ENCODE measurements at places on chromosomes 6 and 20.

- no peak for DNase-seq
Observed at GRCh38 chr20:13420625-13421024, 199.6 kb downstream of the ISM1 start.

DNA sequence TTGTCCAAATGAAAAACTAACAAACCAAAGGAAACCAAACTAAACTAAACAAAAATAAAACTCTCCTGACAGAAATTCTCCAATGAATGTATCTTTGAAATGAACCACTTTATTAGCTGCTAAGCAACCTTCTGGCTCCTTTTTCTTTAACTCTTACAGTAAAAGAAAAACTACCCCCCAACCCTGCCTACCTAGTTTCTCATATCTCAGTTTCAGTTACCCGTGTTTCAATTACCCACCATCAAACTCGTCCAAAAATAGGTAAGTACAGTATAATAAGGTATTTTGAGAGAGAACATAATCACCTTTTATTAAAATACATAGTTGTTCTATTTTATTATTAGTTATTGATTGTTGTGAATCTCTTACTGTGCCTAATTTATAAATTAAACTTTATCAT lies 177.4 kb upstream of the THEMIS start:
- no peak for DNase-seq

- DNase-seq: no peak
Observed at GRCh38 chr20:53003420-53004154, 31.4 kb downstream of the TSHZ2 start.

GRCh38 chr6:138107078-138107751 lies at the start of gene PERP:
Gene PERP (minus strand): TSS chr6:138107419. CDS start chr6:138107340, 79 bp downstream.
- peak; percentile 80 for DNase-seq

GRCh38 chr6:21754891-21755290 lies 161.3 kb downstream of the SOX4 start:
- no peak for DNase-seq

Measured in activated CD4-positive, alpha-beta memory T cell treated with anti-CD3 and anti-CD28 coated beads for 36 hours (primary cell).